ENCODE measurements at places on chromosomes 5 and 9.

- DNase-seq: no peak
Observed at GRCh38 chr9:82052081-82052480, 63.5 kb downstream of the SPATA31D1 start.

- DNase-seq: no peak
Observed at GRCh38 chr5:168772316-168772961, 193.3 kb upstream of the PANK3 start.

DNA sequence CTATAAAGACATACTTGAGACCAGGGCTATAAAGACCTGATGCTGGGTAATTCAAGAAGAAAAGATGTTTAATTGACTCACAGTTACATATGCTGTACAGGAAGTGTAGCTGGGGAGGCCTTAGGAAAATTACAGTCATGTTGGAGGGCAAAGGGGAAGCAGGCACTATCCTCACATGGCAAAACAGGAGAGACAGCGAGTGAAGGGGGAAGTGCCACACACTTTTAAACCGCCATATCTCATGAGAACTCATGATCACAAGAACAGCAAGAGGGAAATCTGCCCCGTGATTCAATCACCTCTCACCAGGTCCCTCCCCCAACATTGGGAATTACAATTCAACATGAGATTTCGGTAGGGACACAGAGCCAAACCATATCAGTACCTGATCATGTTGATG, 89.9 kb upstream of the ADAMTSL1 start:
- DNase-seq: no peak

DNA sequence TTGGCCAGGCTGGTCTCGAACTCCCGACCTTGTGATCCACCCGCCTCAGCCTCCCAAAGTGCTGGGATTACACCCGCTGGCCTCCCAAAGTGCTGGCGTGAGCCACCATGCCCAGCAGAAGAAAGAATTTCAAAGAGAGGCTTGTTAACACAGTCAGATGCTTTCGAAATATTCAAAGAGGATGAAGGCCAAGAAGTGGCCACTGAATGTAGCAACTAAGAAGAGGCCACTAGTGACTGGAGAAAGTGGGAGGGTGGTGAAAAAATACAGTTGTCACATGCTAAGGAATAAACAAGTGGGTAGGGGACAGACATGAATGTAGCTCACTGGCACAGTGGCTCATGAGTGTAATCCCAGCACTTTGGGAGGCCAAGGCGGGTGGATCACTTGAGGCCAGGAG, 13.0 kb upstream of the TPM2 start:
- DNase-seq: no peak

- DNase-seq: no peak
Observed at GRCh38 chr9:8221462-8221861, 421.9 kb upstream of the DMAC1 start.

DNA sequence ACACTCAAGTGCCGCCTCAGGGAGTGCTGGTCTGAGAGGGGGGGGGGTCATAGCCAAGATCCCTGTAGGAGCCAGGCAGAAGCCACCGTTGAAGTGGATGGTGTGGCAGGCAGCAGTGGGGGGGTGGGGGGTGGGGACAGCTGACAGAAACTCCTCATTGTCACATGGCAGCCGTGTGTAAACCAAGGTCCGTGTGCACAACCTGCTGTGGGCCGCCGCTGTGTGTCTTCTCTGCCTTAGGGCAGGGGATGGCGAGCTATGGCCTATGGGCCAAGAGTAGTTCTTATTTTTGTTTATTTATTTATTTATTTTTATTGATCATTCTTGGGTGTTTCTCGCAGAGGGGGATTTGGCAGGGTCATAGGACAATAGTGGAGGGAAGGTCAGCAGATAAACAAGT, 13.4 kb downstream of the SQSTM1 start:
- DNase-seq: no peak

Data from Caco-2 (cell line).